ENCODE measurements at places on chromosomes 5 and 9.

GRCh38 chr9:14112226-14112625 is 201.7 kb downstream of the NFIB start:
- DNase-seq, result no peak

- no peak for DNase-seq
These were observed 109.2 kb downstream of the BASP1 start for GRCh38 chr5:17326600-17327037.

- no peak for DNase-seq
These were observed 159.8 kb downstream of the TMC1 start for GRCh38 chr9:72681283-72681630.

DNA sequence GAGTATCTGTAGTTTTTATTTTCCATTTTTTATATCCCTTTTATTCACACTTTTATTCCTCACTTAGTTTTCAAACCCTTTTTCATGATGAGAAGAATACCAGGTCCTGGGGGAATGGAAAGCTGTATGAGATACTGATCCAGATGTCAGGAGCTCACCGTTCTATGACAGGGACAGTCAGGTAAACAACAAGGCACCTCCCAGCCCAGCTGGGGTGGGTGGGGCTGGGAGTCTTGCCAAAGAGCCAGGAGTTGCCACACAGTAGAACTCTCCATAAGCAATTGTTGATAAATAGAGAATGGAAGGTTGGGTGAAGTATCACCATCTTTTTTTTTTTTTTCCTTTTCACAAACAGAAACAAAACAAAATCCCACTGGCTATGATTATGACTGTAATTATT is 225.8 kb downstream of the NSG2 start:
- no peak for DNase-seq

DNA sequence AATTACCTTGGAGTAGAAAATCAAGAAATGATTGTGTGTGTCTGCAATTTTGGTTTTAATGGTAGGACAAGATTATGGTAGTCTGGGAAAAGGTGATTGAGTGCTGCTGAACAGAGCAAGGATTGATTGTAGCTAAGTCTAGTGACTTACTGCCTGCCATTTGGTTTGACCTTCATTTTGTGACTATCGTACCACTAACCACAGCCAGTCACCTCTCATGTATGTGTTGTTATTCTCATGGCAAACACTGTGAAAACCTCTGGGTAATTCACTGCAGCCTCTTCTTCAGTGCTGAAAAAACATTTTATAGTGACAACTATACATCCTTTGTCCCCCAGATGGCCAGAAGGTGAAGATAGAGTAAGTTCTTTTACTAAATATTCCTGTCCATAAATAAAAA is 37.5 kb downstream of the CTNNA1 start:
- DNase-seq, result no peak

GRCh38 chr5:92313385-92313784 is 930.3 kb upstream of the ARRDC3 start:
- DNase-seq, result no peak

GRCh38 chr9:119221276-119221675 is 148.0 kb downstream of the BRINP1 start:
- no peak for DNase-seq

- DNase-seq, result no peak
These were observed 5.0 kb upstream of the HAVCR1 start for GRCh38 chr5:157063776-157064430.

GRCh38 chr9:81874931-81875330 is 53.3 kb upstream of the SPATA31D4 start:
- no peak for DNase-seq

DNA sequence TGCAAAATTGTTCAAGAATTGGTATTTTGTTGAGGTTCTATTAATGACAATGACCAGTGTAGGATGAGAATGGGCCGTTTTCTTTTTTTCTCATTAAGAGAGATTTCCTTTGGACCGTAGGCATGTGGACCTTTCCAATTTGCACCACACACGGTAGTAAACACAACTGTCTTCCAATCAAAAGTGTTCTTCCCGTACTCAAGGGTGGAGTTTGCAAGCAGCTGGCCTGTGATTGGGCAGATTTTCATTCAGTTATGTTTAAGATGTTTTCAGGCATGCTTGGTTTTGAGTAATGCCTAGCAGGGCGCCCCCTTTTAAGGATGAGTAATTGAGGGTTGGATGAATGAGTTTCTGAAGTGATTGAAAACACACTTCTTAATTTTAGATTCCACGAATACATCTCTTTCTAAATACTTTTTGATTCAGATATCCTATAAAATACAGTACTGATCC is 2.5 kb downstream of the KDM3B start:
- DNase-seq, result no peak

DNA sequence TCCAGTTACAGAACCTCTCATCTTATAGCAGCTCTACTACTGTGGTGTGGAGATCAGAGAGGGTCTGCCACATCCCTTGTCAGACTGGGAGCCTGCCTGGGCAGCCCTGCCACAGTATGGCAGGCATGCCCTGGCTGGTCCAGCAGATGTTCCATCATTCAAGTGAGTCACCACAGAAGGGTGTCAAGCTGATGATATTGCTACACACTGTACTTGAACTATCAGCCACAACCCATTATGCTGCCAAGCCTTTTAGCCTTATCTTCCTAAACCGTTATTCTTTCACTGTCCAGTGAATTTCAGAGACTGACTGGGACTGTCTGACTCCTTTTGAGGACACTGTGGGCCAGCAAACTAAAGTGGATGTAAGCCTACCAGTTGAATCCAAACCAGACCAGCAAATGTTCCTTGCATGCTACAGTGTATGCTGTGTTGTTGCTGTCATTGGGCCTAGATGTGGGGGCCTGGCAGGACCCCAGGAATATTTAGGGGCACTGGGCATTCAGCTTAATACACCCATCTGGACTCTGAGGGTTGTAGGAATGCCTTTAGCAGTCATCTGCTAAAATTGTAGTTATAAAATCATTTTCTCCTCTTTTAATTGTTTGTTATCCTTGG is 202.6 kb downstream of the NR3C1 start:
- DNase-seq, result no peak

- DNase-seq, result no peak
These were observed 51.2 kb downstream of the STRBP start for GRCh38 chr9:123217128-123217654.

DNA sequence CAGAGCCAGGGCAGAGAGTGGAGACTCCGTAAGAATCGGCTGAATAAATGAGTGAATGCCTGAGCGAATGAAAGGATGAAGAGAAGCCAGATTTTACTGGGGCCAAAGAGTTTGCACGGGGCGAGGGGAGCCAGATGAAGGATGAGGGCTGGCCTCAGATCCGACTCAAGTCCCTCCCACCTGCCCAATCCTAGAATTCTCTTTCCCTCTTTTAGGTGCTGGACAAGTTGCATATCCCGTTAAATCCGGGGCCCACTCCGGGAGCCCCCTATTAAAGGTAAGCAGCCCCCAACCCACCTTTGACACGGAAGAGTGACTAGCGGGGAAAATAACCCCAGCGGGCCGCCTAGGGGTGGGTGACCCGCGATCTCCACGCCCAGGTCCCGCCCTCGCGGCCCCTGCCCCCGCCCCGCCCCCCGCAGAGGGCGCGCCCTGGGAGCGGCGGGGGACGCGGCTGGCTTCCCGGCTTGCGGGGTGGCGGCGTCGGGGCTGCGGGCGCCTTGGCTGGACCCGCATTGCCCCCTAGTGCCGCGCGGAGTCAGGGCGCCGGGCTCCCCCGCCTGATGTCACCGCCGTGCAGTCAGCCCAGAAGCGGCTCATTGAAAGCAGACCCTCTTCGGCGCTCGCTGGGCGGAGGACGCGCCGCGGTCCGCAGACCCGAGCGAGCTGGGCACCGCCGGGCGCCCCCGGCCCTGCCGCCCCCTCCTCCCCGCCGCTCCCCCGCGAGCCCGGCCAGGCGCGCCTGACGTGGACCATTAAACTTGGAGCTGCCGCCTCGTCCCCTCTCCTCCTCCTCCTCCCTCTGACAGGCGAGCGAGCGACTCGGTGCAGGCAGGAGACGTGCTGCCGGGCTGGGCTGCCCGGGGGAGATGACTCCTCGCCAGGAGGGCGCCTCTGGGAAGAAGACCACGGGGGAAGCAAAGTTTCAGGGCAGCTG is at the start of gene ADRA1B:
Gene ADRA1B, plus strand, starts transcription at position 579 of the 937 bp plus-strand sequence. CDS start 424 bp downstream, outside the sequence.
- peak; percentile 57 for DNase-seq

DNA sequence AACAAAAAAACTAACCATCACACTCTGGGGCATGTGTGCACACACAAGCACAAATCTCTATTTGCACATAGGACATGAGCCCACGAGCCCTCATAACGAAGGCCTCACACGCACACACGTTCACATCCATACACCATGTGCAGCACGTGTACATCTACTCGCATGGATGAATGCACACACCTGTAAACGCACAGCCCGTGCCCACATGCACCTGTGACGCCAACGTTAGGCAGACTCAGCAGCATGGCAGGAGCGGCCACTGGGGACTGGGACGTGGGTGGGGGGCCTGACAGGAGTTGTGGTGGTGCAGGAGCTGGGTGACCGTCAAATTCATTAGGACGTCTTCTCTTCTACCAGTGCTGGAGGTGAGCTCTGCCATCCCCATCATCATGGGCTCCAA is 3.2 kb downstream of the SLC34A1 start:
- DNase-seq, result no peak

DNA sequence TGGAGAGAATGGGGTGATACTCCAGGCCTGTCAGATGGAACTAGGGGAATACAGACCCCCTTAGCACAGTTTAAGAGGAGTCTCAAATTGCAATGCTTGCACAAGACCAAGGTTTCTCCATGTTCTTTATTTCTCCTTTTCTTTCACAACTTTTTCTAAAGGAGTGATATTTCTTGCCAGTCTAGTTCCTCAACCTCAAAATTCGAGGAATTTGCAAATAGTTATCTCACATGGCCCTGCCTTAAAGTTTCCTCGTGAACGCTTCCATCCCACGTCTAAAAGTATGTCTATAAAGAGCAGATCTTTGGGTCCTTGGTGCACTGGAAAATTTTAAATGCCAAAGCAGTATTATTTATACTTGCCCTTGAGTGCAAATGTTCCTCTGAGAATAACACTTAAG is 373.8 kb upstream of the KLF4 start:
- DNase-seq, result no peak

DNA sequence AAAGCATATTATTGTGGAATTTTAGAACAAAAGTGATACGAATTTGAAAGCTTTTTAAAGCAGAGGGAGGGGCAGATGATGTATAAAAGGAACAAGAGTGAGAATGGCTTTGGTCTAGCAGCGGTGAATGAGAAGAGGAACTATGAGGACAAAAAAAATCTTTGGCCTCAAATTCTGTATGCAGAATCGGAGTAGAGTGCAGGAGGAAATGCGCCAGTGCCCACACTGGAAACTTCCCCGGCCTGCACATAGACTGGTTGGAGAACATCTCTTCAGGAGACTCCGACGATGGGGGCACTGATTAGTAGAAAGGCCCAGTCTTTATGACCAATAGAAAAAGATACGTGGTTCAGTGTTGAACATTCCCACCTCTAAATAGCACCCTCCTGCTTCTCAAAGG is 51.3 kb downstream of the SLC46A2 start:
- no peak for DNase-seq

DNA sequence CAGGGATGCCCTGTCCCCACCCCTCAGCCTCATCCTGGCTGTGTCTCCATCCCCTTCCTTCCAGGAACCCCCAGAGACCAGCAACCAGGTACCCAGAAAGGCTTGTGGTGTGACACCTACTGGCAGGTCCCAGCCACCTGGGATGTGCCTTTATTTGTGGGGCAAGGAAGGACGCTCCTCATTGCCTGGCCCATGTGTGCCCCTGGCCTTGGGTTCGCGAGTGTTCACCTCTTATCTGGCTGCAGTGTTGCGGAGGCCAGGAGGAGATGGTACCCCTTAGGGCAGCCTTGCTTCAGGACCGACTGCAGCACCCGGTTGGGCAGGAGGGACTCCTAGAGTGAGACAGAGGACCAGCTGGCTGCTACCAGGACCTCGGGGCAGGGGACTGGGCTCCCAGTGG is 8.8 kb downstream of the C9orf50 start:
- DNase-seq, result no peak

DNA sequence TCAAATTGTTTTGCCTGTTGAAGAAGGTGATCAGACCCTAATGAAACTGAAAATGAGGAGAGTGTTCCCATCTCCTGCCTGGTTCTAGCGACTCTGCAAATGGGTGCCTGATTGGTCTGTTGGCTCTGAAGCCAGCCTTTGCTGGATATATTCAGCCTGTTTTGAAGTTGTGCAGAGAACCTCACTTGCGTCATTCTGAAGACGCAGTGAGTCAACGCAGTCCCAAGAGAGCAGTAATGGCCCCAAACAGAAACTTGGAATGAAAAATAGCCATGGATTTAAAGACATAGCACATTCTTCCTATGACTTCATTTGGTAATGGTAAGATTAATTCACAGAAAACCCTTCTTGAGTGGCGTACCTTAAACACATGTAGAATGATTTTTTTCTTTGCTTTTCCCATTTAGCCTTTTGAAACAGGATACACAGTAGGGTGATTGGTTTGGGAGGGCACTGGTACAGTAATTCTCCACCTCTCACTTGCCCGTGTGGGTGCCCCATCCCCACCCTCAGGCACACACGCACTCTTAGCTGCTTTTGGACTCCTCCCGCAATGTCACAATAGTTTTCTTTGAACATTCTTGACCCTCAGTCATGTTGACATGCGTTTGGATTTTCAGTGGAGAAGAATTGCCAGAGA is 54.1 kb upstream of the ABL1 start:
- peak; percentile 37 for DNase-seq

DNA sequence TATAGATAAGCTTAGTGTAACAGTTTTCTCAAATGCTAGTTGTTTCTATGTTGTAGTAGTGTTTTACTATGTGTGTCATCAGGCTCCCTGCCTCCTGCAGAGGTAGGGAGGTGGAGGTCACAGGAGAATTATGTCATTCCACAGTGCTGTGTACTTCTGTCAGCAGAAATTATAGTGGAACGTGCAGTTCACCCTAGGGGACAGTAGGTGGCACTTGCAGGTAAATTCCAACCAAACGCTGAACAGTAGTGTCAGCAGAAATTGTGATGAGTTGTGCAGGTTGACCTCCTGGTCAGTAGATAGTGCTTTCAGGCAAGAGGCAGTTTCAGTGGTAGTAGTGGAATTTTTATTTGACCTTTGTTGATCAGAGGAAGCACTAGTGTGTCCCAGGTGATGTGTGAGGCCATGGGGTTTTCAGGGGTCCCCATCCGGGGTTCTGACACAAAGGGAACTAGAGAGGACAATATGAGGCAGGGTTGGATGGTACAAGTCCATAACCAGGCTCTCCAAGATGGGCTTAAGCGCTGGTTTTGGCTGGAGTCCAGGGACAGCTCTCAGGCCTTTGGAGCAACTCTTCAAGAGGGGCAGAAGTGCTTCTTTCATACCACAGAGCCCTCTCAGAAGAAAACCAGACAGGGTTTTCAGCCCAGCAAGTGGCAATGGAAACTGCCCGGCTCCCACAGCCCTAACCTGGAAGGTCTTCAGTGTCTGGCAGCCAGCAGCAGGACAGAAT is 402.9 kb downstream of the CYLC2 start:
- peak; percentile 57 for DNase-seq

- no peak for DNase-seq
These were observed 12.7 kb downstream of the GLIPR2 start for GRCh38 chr9:36149197-36149596.

Measured in body of pancreas (tissue), 4 donors.